ENCODE measurements at places on chromosomes 11 and 22. TPM values are rescaled to one million over a fixed set of nuclear protein-coding genes. Genes with fewer than 3 reads are reported as not detected.

GRCh38 chr11:105719073-105719822, 109.4 kb downstream of the GRIA4 start:
- DNase-seq, result no peak

- DNase-seq, result no peak
Measured at GRCh38 chr22:44599500-44600140, 101.6 kb upstream of the RTL6 start.

GRCh38 chr11:67600324-67601029, 6.3 kb upstream of the NDUFV1 start:
- DNase-seq, result no peak

GRCh38 chr22:44260216-44261035, 52.3 kb downstream of the SHISAL1 start:
- peak; percentile 14 for DNase-seq

GRCh38 chr11:134844838-134845237, 432.8 kb upstream of the B3GAT1 start:
- no peak for DNase-seq

DNA sequence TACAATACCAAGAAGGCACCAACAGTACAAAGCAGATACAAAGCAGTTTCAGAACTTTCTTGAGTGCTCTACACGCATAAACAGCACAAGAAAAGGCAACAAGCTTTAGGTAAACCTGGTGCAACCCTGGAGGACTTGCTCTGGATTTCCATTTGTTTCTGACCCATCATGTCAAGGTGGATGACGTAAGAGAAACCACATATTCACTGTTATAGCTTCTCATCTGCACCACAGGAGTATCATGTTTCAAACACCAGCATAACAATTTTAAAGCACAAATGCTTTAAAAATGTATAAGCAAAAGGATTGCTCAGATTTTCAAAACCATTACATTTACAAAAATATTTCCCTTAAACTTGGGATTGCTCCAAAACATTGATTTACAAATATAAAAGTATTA, 25.0 kb upstream of the YPEL1 start:
- no peak for DNase-seq

DNA sequence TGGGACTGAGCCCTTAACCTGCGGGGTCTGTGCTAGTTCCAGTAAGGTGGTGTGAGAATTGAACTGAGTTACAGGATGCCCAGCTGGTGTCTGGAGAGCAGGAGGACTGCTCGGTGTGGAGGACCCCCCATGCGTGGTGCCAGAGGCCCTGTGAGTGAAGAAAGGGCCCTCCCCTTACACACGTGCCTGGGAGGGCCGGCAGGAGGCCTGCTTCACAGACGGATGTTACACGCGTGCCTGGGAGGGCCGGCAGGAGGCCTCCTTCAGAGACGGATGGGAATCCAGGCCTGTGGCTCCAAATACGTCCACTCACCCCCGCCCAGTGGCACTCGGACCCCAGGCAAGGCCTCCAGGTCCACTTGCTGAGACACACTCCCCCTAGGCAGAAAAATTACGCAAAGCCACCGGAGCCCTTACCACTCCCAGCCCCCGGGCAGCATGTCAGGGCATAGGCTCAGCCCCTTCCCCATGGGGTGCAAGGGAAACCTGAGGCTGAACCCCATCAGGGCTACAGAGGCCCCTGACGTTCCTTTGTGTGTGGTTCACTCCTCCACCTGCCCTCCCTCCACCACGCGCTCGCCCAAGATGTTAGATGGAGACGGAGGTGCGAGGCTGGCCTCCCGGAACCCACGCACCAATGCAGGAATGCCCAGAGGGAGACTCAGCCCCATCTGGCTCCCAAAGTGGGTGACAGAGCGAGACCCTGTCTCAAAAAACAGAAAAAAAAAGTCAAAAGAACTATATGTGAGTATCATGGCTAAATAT, 227.8 kb downstream of the BRD1 start:
- DNase-seq, result no peak

DNA sequence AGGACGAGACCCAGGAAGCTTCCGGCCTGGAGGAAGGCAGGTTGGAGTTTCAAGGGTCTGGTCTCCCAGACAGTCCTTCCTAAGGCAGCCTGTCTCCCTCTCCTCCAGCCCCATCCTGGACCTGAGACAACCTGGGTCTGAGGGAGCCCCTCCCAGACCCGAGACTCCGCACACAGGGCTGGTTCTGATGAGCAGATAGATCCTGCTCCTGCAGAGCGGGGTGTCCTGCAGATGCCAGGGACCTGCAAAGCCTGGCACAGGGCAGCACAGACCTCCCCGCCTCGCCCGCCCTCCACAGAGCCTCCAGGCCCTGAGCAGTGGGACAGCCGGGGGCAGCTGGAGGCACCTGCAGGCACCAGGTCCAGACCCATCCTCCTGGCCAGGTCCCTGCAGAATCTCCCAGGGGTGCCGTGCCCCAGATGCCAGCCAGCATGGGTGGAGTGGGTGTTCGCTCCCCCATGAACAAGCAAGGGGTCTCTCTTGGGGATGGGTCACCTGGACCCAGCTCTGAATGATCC, 7.8 kb downstream of the PIM3 start:
- DNase-seq, result peak; percentile 23

GRCh38 chr22:35349368-35349703, 31.6 kb upstream of the HMOX1 start:
- no peak for DNase-seq

DNA sequence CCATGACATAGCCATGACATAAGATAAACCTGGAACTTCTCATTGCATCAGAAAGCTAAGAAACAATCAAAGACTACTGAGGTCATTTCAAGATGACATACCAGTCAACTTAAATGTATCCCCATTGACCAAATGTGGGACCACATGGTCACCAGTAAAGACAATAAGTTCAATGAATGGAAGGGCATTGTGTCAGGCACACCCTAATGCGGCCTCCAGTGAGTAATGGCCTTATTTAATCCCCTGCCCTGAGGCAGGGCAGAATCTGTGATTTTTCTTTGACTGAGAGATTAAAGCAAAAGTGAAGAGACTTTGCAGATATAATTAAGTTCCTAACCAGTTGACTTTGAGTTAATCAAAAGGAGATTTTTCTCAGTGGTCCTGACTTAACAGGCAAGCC, 17.3 kb upstream of the SYT8 start:
- no peak for DNase-seq

DNA sequence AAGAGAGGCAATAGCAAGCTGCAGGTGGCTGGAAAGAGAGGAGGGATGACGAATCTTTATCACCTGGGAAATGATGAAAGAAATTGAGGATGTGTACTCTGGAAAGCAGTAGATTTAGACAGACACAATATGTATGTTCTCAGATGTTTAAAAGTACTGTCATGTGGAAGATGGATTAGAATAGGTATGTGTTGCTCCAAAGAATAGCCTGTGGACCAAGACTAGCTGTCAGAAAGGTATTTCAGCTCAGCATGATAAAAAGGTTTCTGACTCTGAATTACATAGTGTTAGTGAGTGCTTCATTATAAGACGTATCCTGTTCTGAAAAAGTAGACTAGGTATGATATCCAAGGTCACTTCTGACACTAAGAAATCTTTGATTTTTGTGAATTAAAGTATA, 322.4 kb downstream of the CNTN5 start:
- no peak for DNase-seq

DNA sequence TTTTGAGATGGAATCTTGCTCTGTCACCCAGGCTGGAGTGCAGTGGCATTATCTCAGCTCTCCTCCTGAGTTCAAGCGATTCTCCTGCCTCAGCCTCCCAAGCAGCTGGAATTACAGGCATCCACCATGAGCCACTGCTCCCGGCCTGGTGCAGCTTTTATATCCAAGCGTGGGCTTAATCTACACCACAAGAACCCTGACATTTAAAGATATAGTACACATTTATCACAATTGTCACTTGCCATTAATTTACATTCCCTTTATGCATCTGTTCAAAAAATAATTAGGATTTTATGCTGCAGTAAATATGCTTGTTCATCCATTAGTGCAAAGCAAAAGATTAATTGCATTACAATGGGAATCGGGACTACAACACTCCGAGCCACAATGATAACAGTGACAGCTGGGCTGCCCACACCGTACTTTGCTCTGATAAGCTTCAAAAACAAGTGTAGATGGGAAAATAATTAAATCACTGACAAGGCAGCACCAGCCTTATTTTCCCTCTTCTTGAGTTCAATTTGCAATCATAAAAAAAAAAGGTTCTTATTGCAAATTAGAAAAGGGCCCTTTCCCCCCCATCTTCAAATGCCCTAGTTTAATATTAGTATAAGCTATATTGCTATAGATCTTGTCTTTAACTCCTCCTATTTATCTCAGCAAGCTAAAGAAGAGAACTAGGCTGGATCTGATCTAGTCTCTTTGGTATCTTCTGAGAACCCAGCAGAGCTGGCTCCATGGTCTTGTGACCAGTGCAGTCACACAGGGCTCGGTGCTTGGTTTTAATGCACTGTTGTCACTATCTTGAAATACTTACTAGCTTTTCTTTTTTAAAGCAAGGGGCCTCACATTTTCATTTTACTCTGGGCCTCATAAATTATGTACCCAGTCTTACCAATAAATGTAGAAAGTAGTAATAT, 206.2 kb upstream of the LRRC4C start:
- no peak for DNase-seq

- no peak for DNase-seq
Measured at GRCh38 chr11:101115671-101116160, 13.9 kb downstream of the PGR start.

GRCh38 chr11:23111527-23111926, 251.3 kb upstream of the CCDC179 start:
- DNase-seq, result no peak

DNA sequence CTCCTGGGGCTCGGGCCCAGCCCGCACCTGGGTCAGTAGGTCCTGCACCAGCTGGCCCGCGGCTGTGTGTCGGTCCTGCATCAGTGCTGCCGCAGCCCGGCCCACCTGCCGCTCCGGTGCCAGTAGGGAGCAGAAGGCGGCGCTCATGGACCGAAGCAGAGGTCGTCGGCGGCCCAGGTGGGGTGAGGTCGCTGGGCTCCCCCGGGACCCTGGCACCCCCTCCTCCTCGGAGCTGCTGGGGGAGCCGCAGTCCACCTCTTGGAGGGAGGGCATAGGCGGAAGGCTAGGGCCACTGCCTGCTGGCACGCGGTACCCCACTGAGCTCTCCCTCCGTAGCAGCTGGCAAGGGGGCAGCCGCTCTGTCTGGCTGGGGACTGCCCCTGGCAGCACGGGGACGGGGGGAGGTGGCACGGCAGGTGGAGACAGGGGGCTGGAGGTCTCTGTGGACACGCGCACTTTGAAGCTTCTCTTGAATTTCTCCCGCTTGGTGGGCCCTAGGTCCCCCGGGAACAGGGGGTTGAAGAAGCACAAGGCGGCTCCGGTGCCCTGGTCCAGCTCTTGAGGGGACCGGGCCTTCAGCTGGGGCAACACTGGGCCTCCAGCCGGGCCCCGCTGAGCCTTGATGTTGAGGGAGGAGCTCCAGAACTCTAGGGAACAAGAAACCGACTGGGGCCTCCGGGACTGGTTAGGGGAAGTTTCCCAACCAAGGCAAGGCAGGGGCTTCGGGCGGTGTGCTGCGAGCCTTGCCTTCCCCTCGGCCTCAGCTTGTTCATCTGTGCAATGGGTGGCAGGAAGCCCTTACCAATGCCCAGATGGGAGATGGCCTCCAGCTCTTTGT, 1.4 kb downstream of the RIN1 start:
- DNase-seq, result no peak

CD6 gene
- 1.1 TPM for total RNA-seq

ELFN2 gene
- not detected for total RNA-seq

FBXO3 gene
- total RNA-seq, result 33.7 TPM

IFITM5 gene
- total RNA-seq, result not detected

TMEM191B gene
- 4.1 TPM for total RNA-seq

Data from omental fat pad (tissue), 4 donors.